A549 treated with DMSO at 1 μM for 4 hours (cell line): ENCODE measurements at places on chromosomes 5 and 9. TPM values are rescaled to one million over a fixed set of nuclear protein-coding genes. Genes with fewer than 3 reads are reported as not detected.

The BTNL3 gene
- total RNA-seq = not detected in 5 replicates

The SLC28A3 gene
- total RNA-seq = 0.01 TPM in 1 of 5 replicates, not detected in the others

The FAT2 gene
- under 0.01 to 0.02 TPM in 2 of 5 replicates, not detected in the others for total RNA-seq

The NR6A1 gene
- total RNA-seq = 1.7 to 2.0 TPM (median 1.9 TPM) in 5 replicates

The ANKRD20A1 gene
- 0.67 to 1.2 TPM (median 1.0 TPM) in 5 replicates for total RNA-seq

The MYOZ3 gene
- total RNA-seq = 0.03 to 0.29 TPM (median 0.10 TPM) in 3 of 5 replicates, not detected in the others

The SAPCD2 gene
- 15.1 to 29.3 TPM (median 23.8 TPM) in 5 replicates for total RNA-seq

The INSL4 gene
- 15.5 to 19.2 TPM (median 18.0 TPM) in 5 replicates for total RNA-seq

The TNFAIP8 gene
- total RNA-seq = 25.4 to 38.8 TPM (median 34.9 TPM) in 5 replicates

The C7 gene
- not detected in 5 replicates for total RNA-seq

The NIPAL4 gene
- total RNA-seq = 10.1 to 16.2 TPM (median 11.0 TPM) in 5 replicates

The ADAMTS2 gene
- 0.07 to 0.18 TPM (median 0.11 TPM) in 5 replicates for total RNA-seq

The NKD2 gene
- total RNA-seq = 8.7 to 13.3 TPM (median 10.7 TPM) in 5 replicates

The TRPM3 gene
- not detected in 5 replicates for total RNA-seq

The HAPLN1 gene
- total RNA-seq = not detected in 5 replicates

The C5orf46 gene
- total RNA-seq = not detected in 5 replicates

The AQP7 gene
- total RNA-seq = 0.21 to 0.43 TPM (median 0.32 TPM) in 5 replicates

The C5orf58 gene
- not detected in 5 replicates for total RNA-seq
